Activated naive CD4-positive, alpha-beta T cell treated with anti-CD3 and anti-CD28 coated beads, Interleukin-2, amount 10 ng/mL, durations not matched to agents 5 hours and 36 hours (primary cell): ENCODE measurements at places on chromosomes 16 and 17. TPM values are rescaled to one million over a fixed set of nuclear protein-coding genes. Genes with fewer than 3 reads are reported as not detected.

METTL22 gene
- 28.1 TPM for total RNA-seq

SULT1A4 gene
- 2.1 TPM for total RNA-seq

KRT28 gene
- total RNA-seq, result not detected

CCL5 gene
- 32.7 TPM for total RNA-seq

KRTAP2-1 gene
- not detected for total RNA-seq

GHDC gene
- 15.8 TPM for total RNA-seq
